ENCODE measurements at places on chromosomes 11 and 22. TPM values are rescaled to one million over a fixed set of nuclear protein-coding genes. Genes with fewer than 3 reads are reported as not detected.

The RASSF10 gene
- total RNA-seq, result not detected

The ZFPL1 gene
- 68.4 TPM for total RNA-seq

The ZNF70 gene
- 3.2 TPM for total RNA-seq

GRCh38 chr22:29912605-29913398, 29.8 kb downstream of the MTMR3 start:
- no peak overlapping the region for H3K4me3 ChIP-seq
- no peak overlapping the region for H3K27ac ChIP-seq
- DNase-seq, result no peak
- peaks cover 42% of the 10 kb centered on the region for H3K4me1 ChIP-seq
- H3K36me3 ChIP-seq, result no peaks in the 10 kb centered on the region
- no peaks in the 10 kb centered on the region for H3K27me3 ChIP-seq

GRCh38 chr11:122833846-122834464, 4.3 kb upstream of the CRTAM start:
- no peaks in the 10 kb centered on the region for H3K4me1 ChIP-seq
- H3K36me3 ChIP-seq, result no peaks in the 10 kb centered on the region
- DNase-seq, result no peak
- H3K4me3 ChIP-seq, result no peak overlapping the region
- H3K27me3 ChIP-seq, result no peaks in the 10 kb centered on the region

- no peak overlapping the region for H3K4me3 ChIP-seq
- no peaks in the 10 kb centered on the region for H3K27me3 ChIP-seq
- no peak for DNase-seq
- H3K36me3 ChIP-seq, result no peaks in the 10 kb centered on the region
- H3K4me1 ChIP-seq, result no peaks in the 10 kb centered on the region
Observed at GRCh38 chr11:30260813-30261212, 30.0 kb downstream of the FSHB start.

DNA sequence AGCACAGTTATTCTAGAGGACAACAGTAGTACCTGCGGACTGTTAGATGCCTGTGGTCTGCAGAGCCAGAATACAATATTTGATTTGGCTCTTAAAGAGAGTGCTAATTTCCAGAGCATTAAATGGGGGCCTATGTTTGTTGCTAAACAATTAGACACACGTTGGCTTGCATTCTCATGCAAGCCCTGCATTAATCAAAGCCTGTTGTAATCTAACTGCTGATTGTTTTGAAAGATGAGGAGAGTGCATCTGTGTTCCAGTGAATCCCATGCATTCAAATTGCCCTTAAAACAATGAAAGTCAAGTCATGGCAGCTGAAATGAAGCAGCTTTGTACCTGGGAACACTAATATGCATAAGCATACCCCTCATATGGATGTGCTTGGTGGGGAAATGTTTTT, 419.4 kb downstream of the DYNC2H1 start:
- no peaks in the 10 kb centered on the region for H3K4me1 ChIP-seq
- no peak overlapping the region for H3K27ac ChIP-seq
- no peak overlapping the region for H3K4me3 ChIP-seq
- H3K27me3 ChIP-seq, result no peaks in the 10 kb centered on the region
- DNase-seq, result no peak

DNA sequence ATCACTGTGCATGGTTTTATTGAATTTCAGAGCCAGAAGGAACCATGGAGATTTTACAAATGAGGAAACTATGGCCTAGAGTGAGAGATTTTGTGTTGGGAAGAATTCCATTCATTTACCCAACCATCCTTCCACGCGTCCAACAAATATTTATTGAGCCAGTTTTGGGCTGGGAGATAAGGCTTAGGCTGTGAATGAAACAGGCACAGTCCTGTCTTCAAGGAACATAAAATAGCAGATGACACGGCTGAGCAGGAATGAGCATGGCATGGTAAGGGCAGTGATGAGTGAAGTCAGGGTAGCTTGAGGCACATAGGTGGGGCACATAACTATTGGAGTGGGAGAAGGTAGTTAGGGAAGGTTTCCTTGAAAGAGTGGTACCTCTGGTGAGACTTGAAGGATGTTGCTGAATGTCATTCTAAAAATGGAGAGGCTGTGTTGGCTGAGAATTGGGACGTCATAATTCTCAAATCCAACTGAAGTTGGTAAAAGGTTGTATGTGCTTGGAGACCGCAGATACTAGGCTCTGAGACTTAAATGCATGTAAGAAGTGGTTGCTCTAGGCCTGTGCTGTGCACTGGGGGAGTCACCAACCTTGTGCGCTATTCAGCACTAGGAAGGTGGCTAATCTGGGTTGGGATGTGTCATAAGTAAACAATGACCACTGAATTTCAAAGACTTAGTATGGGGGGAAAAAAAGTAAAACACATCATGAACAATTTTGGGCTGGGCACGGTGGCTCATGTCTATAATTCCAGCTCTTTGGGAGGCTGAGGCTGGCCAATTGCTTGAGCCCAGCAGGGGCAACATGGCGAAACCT, 51.9 kb downstream of the TEAD1 start:
- peak overlapping the region; percentile 31 for H3K27ac ChIP-seq
- H3K36me3 ChIP-seq, result no peaks in the 10 kb centered on the region
- DNase-seq, result no peak
- H3K4me1 ChIP-seq, result peaks cover 83% of the 10 kb centered on the region
- no peak overlapping the region for H3K4me3 ChIP-seq
- H3K27me3 ChIP-seq, result no peaks in the 10 kb centered on the region

GRCh38 chr22:41230401-41230785, 10.3 kb downstream of the CHADL start:
- no peak for DNase-seq
- H3K4me3 ChIP-seq, result no peak overlapping the region
- no peaks in the 10 kb centered on the region for H3K27me3 ChIP-seq
- no peaks in the 10 kb centered on the region for H3K4me1 ChIP-seq
